Nucleus accumbens (tissue), 56 donors: ENCODE measurements at places on chromosomes 3 and 15.

GRCh38 chr3:188531210-188531609 lies 377.3 kb downstream of the LPP start:
- no peak for DNase-seq

DNA sequence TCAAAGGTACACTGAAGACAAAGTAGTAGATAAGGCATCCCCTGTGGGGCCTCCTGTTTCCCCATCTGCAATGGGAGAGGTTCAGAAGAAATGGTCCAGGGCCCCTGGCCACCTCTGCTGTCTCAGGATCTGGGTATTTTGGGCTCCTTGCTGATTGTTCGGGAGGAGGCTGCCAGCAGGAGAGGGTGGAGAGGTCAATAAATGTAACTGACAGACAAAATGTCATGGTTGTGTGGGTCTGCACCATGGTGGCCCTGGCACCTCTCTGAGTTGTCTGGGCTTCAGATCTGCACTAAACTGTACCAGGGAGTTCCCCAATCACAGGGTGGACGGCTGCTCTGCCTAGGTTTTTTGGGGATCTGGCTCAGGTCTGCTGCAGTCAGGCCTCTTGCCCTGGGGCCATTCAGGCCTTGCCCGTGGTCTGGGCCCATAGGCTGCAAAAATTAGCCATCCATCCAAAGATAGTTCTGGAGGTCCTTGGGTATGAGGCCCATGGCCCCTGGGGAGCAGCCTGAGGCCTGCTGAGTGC lies 7.4 kb downstream of the NBEAL2 start:
- DNase-seq: no peak

DNA sequence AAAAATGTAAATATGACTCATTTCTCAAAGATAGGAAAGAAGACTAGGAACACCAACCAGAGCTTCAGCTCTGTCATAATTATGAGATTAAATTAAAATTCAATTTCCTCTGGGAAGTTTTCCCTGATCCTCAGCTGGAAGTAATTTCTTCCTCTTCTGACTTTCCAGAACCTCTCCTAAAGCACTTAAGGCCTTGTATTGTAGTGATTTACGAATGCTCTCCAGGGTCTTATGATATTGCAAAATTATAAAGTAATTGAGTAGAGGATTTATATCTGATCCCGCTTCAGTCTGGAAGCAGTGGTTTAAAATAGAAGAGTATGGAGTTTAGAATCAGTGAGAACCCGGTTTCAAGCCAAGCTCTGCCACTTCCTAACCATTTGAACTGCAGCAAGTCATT lies 279.8 kb downstream of the ZPLD1 start:
- no peak for DNase-seq

DNA sequence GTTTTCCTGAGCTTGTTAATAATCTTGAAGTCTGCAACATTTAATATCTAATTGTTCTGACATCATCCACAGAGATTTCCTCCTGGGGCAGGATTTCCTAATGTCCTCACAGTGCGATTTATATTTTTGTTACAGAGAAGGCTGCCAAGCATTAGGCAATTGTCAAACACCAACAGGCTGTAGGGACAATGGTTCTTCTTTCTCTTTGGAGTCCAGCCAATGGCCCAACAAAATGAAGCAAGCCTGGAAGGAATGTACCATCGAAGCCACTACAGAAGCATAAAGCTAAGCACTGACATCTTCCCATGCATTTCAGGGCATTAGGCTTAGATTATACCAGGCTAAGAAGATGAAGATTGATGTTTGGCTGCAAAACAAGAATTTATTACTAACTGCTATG lies 173.0 kb upstream of the FRMD4B start:
- no peak for DNase-seq

GRCh38 chr3:167350245-167350862 lies 29.7 kb downstream of the ZBBX start:
- no peak for DNase-seq

DNA sequence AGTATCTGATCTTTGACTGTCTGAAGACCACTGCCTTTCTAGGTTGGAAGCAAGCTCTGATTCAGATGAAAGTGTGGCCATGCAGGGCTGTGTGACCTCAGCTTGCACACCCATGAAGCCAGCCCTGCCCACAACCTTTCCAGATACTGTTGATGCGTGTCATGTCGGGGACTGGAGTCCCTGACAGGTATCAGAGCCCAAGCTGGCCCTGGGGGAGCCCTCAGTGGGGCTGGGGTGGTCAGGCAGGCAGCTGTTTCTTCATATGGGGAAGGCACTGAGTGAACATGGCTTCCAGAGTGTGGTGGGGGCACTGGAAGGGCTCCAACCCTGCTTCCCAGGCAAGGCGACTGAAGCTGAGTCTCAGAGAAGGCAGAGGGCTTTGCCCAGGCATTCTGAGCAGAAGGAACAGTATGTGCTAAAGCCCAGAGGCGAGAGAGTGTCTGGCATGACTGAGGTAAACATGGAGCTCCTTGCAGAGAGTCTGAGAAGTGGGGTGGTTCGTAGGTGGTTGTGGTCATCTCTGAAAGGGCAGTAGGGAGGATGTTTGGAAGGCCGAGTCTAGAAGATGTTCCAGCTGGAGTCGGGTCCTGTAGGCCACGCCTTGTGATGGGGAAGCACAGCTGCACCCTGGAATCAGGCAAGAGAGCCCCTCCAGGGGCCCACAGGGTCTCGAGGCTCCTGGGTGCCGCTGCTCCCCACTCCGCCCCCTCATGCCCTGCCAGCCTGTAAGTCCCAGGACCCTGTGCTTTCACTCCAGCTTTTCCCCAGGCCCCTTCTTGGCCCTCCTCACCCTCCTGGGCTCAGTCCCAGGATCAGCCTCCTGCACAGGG lies 122.2 kb downstream of the EEFSEC start:
- DNase-seq: no peak

DNA sequence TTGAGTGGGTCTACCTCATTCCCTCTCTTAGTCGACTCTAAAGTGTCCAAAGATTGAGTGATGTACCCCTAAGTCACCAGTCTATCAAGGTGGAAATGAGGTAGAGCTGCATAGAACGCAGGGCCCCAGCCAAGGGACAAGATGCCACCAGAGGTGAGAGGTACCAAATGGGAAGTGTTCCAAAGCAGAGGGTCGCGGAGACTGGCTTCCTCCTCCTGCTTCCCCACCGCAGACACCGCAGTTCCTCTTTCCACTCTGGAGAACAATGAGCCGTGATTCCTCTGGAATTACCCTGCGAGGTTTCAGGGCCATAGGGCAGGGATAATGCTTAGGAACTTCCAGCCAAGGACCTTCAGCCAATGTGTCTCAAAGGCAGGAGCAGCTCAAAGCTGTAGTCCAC lies 55.8 kb downstream of the DAPK2 start:
- no peak for DNase-seq

- DNase-seq: no peak
These were observed 86.6 kb upstream of the PPIB start for GRCh38 chr15:64249406-64249805.

DNA sequence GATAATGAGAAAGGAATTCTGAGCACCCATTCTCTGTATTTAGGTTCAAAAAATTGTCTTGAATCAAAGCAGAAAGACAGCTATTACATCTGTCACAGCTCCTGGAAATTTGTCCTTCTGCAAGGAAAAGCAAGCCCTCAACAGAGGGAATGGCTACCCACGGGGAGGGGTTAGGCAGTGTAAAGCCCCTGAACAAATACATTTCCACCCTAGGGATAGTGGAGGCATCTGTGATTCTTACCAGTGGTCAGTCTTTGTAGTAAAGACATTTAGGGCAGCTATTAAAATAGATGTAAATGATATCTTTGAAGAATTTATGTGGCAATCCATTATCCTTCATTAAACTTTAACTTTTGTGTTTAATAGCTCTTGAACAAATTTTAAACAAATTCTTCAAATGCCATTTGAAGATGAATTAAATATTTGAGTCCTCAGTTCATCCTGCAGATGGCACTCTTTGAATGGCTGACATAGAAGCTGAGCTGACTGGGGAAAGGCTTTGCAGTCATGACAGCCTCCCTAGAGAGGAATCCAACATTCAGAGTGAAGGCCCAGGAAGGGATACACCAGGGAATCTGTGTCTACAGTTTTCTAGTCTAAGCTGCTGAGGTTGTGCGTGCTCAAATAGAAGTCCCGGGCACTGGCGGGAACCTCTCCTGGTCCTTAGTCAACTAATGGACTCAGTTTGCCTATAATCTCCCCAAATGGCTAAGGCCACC lies 359.7 kb upstream of the ROPN1 start:
- peak; percentile 7 for DNase-seq

GRCh38 chr3:42660898-42661297 lies 7.4 kb downstream of the ZBTB47 start:
- DNase-seq: no peak

DNA sequence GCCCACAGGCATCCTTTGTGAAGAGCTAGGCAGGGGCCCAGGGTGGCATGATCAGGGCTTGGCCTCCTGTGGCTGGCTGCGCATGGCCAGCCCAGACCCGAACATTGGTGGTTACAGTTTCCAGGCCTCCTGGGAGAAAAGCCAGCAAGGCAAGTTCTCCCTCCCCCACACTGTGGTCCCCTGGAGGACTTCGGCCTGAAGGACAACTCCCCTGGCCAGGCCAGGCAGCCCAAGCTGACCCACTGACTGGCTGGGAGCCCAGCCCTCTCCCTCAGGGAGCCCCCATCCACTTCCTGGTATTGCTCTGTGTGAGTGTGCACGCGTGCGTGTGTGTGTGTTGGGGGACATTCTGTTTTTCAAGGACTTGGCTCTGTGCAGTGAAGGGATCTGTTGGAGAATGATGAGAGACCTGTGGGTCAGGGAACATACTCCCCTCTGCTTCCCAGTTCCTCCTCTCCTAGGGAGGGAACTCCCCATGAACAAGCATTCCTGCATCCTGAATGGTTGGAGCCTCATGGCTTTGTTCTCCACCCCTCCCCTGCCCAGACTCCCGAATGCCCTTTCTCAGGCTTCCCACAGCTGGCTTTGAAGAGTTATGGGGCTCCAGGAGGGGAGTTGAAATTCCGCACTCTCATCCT lies 29.5 kb downstream of the CORO2B start:
- no peak for DNase-seq

DNA sequence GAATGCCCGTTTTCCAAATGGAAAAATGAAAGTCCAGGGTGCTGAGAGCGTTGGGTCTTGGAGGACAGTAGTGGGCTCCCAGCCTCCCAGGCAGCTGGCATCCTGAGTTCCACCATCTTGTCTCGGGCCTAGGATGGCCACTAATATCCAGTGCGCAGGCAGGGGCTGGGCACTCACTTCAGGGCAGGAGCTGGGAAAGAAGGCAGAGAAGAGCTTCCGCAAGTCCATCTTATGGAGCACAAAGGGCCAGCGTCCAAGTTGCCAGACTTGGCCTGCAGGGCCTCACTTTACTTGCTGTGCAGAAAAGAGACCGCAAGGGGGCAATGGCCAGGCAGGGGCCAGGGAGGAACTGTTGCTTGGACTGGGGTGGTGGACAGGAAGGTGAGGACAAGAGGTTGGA lies 46.1 kb downstream of the IQSEC1 start:
- no peak for DNase-seq

GRCh38 chr3:69386556-69387385 lies 883 bp upstream of the FRMD4B start:
- DNase-seq: no peak

- no peak for DNase-seq
These were observed 226.5 kb upstream of the GAP43 start for GRCh38 chr3:115396801-115397200.

DNA sequence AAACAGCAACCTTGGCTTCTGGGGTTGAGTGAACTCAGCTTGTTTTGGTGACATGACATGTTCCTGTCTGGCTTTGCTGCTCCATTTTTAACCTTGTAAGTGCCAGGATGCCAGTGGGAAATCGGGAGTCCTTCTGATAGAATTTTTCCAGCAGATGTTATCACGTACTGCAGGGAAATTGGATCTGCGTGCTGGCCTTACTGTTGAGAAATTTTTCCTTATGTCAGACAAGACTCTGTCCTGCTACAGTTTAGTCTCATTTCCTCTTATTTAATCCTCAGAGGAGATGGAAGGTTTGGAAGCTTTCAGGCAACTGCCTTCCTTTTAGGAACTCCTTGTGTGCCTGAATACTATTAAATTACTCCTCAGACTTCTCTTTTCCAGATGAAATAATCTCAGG lies 80.6 kb downstream of the PGPEP1L start:
- DNase-seq: no peak

- no peak for DNase-seq
These were observed 44.7 kb downstream of the GTPBP8 start for GRCh38 chr3:113035387-113035982.

- no peak for DNase-seq
These were observed 30.4 kb downstream of the BHLHE40 start for GRCh38 chr3:5009506-5010109.

DNA sequence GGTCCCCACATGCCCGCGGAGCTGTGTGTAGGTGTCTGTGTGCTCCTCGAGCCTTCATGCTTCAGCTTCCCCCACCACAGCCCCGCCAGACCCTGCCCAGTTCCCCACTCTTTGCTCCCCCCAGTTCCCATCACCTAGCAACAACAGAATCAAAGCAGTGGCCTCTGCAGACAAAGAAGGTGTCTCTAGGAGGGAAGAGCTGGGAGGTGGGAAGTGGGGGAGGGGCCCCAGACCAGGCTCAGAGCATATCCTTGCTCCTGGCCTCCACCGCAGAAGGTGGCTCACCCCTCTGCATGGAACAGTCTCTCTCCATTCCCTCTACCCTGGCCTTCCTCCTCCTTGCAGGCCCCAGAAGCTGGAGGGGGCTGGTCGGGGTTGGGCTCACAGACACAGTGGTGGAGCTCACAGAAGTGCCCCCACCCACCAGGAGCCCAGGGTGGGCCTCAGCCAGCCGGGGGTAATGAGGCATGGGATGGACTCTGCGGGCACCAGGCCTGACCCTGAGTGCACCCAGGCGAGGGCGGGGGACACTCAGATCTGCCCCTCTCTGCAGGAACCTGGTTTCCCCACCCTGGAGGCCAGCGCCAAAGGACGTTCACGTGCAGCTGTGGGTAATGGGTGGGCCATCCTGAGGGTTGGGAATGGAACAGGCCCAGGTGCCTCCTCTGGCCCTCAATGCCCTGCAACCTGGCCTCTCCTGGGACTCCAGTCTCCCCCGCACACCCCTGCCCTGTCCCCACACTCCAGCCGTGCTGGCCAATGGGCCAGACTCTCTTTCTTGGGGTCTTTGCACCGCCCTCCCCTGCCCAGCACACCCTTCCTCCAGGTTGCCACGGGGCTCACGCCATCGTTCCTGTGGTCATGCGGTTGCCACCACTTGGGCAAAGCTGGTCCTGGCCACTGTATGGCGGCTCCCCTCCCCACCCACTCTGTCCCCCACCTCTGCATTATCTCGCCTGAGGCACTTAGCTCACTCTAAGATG lies 53.4 kb downstream of the TPRA1 start:
- no peak for DNase-seq

GRCh38 chr15:31102374-31103342 lies 1.1 kb upstream of the TRPM1 start:
- DNase-seq: no peak

DNA sequence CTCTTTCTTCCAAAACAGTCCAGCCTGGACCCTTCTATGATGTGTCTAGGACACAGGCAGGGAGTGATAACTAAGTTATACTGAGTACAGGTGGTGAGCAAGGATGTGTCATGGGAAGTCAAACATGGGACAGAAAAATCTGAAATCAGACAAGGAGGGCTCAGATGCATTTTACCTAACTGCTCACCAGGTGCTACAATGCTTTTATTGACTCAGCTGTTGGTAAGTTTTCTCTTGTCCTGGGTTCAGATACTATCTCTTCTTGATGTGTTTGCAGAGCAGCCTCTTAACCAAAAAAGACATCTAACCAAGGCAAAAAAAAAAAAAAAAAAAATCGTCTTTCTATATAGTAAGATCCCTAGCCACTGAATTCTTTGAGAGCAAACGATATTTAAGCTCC lies 378.6 kb downstream of the VPS13C start:
- DNase-seq: no peak

- no peak for DNase-seq
These were observed 27.8 kb downstream of the IQCF6 start for GRCh38 chr3:51751287-51751686.

- no peak for DNase-seq
These were observed 24.4 kb downstream of the TP63 start for GRCh38 chr3:189655617-189656016.

- DNase-seq: no peak
These were observed 217.2 kb upstream of the UBE2E1 start for GRCh38 chr3:23588547-23588946.
